ENCODE measurements at places on chromosomes 16 and 17.

- DNase-seq: no peak
Observed at GRCh38 chr16:2005646-2006045, 4.0 kb downstream of the ZNF598 start.

DNA sequence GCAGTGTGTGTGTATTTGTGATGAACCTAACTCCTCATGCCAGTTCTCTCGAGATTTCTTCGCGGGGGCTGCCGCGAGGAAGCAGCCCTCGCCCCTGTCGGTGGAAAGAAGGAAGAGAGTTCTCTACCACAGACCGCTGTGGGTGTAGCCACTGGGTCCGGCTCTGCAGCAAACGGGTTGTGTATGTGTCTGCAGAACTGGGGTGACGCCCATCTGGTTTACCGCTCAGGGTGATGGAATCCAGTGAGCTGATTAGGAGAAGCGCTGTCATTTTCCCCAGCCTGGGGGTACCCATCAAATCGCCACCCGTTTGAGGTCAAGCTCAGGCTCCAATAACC, 7.7 kb downstream of the CORO6 start:
- DNase-seq: peak; percentile 57

DNA sequence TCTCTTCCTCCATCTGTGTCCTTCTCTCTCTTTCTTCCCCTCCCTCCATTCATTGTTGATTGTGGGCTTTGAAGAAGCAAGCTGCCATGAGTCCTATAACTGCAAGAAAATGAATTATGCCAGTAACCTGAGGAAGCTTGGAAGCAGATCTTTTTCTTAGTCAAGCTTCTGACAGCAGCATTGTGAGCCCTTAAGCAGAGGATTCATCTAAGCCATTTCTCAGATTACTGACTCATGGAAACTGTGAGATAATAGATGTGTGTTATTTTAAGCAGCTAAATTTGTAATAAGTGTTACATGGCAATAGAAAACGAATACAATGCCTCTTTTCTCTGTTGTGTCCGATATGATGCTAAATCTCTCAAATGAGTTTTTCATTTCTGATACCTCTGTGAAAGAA, 1109.7 kb downstream of the CDH11 start:
- DNase-seq: no peak

- no peak for DNase-seq
Observed at GRCh38 chr17:44848257-44848795, 643 bp downstream of the HIGD1B start.

GRCh38 chr16:12252616-12253015, 276.1 kb downstream of the SNX29 start:
- DNase-seq: no peak

DNA sequence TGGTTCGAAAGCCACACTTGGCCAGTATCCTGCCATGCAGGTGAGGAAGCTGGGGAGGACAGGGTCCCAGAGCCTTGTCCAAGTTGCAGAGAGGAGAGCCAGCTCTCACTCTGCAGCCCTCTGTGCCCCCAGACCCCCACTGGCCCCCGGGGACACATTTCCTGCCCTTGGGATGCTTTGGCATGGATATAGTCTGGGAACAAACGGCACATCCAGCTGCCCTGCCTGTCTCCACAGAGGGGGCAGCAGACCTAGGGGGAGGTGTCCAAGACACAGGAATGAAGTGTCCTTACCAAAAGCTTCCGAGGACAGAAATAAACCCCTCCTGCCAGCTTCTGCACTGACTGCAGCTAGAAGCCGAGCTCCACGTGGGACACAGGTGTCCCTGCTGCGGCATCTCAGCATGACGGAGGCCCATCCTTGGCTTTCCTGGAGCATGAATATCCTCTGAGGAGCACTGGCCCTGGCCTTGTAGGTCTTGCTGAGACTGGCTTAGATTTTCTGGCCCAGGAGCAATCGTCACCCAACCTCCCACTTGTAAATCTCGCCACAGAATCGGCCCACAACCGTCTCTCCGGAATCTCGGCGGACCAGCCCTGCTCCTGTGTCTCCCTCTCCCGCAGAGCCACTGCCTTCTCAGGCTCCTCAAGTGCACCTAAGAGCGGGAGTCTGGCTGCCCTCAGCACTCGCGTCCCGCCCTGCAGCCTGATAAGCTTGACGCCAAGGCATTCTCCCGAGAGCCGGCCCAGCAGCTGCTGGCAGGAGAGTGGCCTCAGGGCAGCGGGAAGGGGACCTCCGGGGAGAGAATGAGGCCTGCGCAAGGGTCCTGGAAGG, 1.1 kb upstream of the CAPN15 start:
- no peak for DNase-seq

DNA sequence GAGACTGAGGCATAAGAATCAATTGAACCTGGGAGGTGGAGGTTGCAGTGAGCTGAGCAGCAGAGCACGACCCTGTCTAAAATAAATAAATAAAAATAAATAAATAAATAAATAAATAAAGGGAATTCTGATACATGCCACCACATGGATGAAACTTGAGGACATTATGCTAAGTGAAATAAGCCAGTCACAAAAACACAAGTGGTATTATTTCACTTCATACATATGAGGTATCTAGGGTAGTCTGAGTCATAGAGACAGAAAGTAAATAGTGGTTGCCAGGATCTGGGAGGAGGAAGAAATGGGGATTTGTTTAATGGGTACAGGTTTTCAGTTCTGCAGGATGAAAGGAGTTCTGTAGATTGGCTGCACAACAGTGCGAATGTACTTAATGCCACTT, 16.3 kb downstream of the PIPOX start:
- DNase-seq: no peak

DNA sequence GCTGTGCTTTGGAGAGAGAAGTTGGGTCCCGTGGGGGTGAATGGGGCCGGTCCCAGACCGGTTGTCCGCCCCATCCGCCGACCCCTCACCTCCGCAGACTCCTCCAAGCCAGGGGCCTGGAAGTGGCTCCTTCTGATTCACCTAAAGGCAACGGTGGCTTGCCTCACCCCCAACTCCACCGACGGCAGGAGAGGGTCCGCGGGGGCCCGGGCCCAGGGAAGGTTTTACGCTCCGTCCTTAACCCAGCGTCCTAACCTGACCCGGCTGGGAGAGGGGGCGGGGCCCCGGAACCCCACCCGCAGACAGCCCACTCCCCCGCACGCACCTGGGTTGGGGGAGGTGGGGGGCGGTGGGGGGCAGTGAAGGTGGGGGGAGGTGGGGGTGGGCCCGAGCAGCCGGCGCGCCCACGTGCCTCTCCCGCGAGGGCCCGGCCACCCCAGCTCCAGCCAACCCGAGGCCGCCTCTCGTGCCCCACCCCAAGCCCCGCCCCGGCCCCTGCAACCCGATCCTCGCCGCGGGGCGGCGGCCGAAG, 12.7 kb upstream of the CD300A start:
- no peak for DNase-seq

DNA sequence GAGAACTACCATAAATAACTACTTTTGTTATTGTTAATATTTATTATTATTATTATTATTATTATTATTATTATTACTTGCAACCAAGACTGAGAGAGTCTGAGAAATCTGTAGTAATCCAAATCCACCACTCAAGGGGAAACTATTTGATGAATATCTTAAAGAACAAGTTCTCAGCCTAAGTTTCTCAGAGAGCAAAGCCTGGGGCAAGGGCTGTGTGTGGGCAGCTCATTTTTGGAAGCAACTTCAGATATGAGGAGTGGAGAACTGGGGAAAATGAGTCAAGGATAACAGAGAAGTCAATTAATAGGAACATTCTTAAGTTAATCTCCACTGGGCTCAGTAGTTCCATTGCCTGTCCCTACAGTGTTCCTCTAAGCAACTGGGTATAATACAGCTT, 57.1 kb upstream of the KCNJ16 start:
- DNase-seq: no peak

DNA sequence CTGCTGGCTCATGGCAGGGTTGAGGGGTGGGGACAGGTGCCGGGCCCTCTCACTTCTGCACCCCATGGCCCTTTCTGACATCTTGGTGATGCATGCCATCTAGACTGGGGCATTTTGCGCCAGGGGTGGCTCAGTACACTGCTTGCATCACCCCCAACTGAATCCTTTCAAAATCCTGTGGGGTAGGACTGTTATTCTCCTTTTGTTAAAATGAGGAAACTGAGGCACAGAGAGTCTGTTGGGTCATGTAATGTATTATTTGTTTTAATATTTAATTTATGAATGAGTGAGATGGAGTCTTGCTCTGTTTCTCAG, 9.9 kb downstream of the ADCY7 start:
- no peak for DNase-seq

GRCh38 chr17:40561871-40562611, 3.2 kb downstream of the CCR7 start:
- peak; percentile 47 for DNase-seq

DNA sequence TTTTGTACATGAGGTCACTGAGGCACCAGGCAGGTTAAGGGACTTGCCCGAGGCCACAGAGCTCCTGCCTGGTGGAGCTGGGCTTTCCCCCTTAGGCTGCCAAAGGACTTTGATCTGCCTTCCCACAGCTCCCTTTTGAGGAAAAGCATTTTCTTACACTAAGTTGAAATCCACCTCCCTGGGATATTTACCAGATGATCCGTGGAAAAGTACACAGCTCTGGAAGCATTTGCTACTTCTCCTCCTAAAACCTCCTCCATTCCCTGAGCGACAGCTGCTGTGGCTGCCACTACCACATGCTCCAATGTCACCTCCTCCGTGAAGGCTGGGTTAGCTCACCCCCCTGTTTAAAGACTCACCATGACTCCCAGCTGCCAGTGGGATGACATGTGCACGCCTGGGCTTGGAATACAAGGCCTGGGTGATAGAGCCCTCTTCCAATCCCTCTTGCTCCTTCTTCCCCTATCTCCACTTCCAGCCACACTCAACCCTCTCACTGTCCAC, 1.2 kb upstream of the MPRIP start:
- DNase-seq: no peak

DNA sequence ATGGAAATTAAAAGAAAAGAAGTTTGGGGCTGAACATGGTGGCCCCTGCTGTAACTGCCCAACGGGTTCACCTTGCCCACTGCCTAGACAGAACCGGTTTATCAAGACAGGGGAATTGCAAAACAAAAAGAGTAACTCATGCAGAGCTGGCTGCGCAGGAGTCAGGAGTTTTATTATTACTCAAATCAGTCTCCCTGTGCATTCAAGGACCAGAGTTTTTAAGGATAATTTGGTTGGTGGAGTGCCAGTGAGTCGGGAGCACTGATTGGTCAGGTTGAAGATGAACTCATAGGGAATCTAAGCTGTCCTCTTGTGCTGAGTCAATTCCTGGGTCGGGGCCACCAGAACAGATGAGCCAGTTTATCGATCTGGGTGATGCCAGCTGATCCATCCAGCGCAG, 4.4 kb upstream of the SCPEP1 start:
- no peak for DNase-seq

GRCh38 chr17:81431545-81432482, 36.6 kb downstream of the BAHCC1 start:
- no peak for DNase-seq

GRCh38 chr16:26594666-26595065, 472.1 kb upstream of the C16orf82 start:
- no peak for DNase-seq

DNA sequence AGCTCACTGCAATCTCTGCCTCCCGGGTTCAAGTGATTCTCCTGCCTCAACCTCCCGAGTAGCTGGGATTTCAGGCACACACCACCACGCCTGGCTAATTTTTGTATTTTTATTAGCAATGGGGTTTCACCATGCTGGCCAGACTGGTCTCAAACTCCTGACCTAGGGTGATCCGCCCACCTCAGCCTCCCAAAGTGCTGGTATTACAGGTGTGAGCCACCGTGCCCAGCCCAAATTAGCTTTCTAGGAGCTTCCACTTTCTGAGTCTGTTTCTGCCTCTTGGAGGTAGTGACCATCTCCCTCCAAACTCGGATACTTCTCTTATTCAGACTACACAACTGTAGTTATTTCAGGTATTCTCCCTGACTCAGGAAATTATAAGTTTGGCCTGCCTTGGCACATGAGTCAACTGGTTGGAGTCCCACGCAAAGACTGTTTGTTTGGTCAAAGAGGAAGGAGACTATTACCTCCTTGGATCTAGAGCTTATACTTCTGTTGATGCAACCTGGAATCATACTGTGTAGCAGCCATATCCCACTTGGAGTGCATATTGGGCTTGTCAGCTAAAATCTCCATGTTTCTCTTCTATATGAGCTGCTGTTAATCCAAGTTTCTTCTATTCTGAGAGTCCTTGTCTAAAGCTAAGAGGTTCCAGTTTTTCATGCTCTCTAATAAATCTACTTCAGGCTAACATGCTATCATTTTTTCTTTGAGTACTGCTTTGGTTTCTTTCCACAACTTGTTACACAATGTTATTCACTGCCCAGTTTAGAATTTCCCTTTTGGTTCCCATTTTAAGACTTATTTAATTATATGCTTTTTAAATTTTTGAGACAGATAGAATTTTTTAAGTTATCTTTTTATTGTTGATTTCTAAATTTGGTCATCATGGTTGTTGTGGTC, 7.5 kb downstream of the IL4R start:
- no peak for DNase-seq

- DNase-seq: no peak
Observed at GRCh38 chr17:3911271-3912053, 4.8 kb downstream of the P2RX1 start.

- peak; percentile 38 for DNase-seq
Observed at GRCh38 chr17:31318298-31318801, 3.1 kb downstream of the EVI2A start.

DNA sequence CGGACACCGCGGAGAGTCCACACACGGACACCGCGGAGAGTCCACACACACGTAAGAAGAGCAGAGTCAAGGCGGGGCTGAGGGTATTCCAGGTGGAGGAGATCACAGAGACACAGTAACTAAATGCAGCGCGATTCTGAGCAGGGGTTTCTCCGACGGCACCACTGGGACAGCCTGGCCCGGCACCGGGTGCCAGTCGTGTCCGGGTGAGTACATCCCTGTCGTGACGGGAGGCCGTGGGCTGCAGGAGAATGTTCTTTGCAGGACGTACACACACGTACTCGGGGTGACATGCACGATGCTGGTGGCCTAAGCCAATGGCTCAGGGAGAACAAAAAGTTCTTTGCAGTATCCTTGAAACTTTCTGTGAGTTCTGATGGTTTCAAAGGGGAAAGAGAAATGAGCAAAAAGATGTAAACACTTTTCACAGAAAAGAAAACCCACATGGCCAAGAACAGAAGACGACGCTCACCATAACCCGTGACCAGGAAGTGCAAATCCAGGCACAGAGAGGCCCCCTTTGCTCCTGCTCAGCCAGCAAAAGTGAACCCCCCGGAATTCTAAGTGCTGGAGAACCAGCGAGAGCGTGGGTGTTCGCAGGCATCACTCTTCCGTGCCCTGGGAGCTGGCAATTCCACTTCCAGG, 53.7 kb upstream of the METRNL start:
- no peak for DNase-seq

GRCh38 chr17:69539781-69540319, 125.4 kb downstream of the MAP2K6 start:
- no peak for DNase-seq

GRCh38 chr17:66730461-66730923, 104.4 kb upstream of the CACNG5 start:
- no peak for DNase-seq

- DNase-seq: no peak
Observed at GRCh38 chr17:81436294-81436849, 41.1 kb downstream of the BAHCC1 start.

Data from central memory CD8-positive, alpha-beta T cell (primary cell).